ENCODE measurements at places on chromosomes 2 and 18. TPM values are rescaled to one million over a fixed set of nuclear protein-coding genes. Genes with fewer than 3 reads are reported as not detected.

- peak; percentile 89 for DNase-seq
Observed at GRCh38 chr2:110101280-110101844, 14.3 kb downstream of the MALL start.

The VAMP5 gene
- total RNA-seq, result 63.6 TPM

The CACNB4 gene
- 4.8 TPM for total RNA-seq

GRCh38 chr2:184141866-184142265 is 456.5 kb upstream of the ZNF804A start:
- no peak for DNase-seq

The PLGLB1 gene
- total RNA-seq, result not detected

DNA sequence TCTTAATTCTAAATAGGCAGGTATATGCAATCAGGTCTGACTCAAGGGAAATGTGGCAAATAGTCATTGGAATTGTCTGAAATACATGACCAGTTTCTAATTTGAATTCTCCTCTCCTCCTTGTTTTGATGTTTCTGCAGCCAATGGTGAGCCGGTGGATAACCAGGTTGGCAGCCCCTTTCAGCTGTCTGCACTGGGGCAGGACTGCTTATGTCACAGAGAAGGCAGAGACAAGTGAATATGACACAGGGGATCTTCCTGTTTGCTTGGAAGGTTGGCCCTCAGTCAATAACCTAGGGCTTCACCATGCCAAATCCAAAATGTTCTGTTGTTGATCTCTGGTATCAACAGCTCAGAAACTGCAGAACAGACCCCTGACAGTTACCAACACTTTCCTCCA is 12.1 kb downstream of the MYT1L start:
- no peak for DNase-seq

The ST6GAL2 gene
- not detected for total RNA-seq

DNA sequence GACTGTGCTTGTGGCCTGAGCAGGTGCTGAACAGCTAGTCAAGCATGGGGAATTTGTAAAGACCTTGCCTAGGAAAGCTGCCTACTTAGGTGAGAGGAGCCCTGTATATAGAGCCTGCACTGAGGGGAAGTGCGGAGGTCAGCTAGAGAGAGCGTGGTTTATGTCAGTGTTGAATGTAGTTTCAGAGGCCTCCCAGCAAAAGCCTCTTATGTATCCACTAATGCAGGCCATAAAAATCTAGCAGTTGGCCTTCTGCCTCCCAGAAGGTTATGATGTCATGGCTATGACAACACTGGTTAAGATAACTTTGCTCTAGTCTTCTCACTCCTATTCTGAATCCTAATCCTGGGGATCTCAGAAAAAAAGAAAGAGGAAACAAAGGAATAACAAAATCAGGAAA is 88.9 kb downstream of the ASXL3 start:
- no peak for DNase-seq

DNA sequence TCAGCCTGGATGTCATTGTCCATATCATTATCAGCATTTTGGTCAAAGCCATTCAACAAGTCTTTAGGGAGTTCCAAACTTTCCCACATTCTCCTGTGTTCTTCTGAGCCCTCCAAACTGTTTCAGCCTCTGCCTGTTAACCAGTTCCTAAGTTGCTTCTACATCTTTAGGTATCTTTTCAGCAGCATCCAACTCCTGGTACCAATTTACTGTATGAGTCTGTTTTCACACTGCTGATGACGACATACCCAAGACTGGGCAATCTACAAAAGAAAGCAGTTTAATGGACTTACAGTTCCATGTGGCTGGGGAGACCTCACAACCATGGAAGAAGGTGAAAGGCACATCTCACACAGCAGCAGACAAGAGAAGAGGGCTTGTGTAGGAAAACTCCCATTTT is 94.2 kb downstream of the GULP1 start:
- DNase-seq, result no peak

The ABCG8 gene
- not detected for total RNA-seq

- DNase-seq, result no peak
Observed at GRCh38 chr18:36821681-36822080, 7.1 kb downstream of the TPGS2 start.

- DNase-seq, result peak; percentile 64
Observed at GRCh38 chr18:61893971-61894750, 1.4 kb upstream of the RNF152 start.

- no peak for DNase-seq
Observed at GRCh38 chr18:73528066-73528465, 619.6 kb downstream of the FBXO15 start.

The SH3RF3 gene
- total RNA-seq, result 15.3 TPM

GRCh38 chr2:27370816-27371620 is 602 bp downstream of the SNX17 start:
- no peak for DNase-seq

The KCNS3 gene
- total RNA-seq, result 20.8 TPM

- no peak for DNase-seq
Observed at GRCh38 chr2:190529486-190530247, 4.9 kb downstream of the NEMP2 start.

DNA sequence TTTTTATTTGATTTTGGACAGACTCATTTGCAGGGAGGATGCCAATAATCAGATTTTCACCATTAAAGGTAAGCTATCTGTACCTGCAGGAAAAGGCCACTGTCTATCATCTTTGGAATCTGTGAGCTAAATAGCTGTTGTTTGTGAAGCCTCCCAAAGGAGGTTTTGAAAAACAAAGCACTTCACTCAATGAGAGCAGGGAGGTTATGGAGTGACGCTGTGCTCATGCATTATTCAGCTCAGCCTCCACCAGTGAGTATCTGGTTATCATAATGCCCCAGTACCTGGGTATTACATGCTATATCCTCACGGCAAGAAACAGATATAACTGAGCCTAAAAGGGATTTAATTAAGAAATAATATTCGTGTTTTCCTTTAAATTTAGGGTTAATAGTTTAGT is 189.6 kb upstream of the PIK3C3 start:
- no peak for DNase-seq

DNA sequence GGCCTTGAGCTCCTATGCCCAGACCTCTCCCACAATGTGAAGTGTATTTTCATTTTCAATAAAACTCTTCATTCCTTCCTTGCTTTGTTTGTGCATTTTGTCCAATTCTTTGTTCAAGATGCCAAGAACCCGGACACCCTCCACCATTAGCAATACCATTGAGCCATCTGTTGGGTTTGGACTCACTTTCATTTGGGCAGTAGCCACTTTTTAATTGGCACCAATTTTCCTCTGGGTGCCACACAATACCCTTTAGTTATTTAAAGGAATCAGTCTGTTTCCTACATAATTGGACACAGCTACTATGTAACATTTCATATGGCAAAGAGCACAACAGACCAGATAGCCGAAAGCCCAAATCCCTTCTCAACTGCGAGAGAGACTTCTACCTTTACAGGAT is 22.5 kb upstream of the SLC35G4 start:
- DNase-seq, result no peak

- DNase-seq, result no peak
Observed at GRCh38 chr2:120852200-120852815, 116.6 kb downstream of the GLI2 start.

- no peak for DNase-seq
Observed at GRCh38 chr18:79139206-79139605, 70.0 kb downstream of the ATP9B start.

DNA sequence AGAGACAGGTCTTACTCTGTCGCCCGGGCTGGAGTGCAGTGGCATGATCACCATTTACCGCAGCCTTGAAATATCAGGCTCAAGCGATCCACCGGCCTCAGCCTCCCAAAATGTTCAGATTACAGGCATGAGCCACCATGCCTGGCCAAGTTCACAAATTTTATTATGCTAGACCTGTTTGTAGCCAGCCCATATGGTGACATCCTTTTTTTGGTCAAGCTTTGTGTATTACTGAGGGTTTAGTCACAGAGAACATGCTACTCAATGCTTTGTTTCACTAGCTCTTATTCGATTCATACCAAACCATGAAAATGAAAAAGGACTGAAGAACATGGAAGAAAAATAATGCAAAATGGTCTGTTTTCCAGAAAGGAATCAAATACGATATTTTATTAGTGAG is 41.4 kb downstream of the DGKD start:
- no peak for DNase-seq

- no peak for DNase-seq
Observed at GRCh38 chr2:217330647-217331046, 470.8 kb upstream of the TNP1 start.

DNA sequence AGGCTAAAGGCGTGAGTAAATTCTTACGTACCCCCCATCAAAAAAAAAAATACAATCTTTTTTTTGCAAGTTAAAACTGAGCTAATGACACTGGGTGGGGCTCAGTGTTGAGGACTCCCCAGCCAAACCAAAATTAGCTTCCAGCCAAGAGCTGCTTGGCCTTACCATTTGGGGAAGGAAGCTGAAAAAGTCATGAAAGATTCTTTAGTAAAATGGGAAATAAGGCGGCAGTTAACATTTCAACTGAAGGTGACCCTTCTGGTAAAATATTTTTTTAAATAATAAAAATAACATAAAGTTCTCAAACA is 16.4 kb downstream of the SMAD7 start:
- DNase-seq, result no peak

The SCN2A gene
- total RNA-seq, result 2.1 TPM

The MAL gene
- total RNA-seq, result 200 TPM

GRCh38 chr2:137826373-137827372 is 137.6 kb upstream of the HNMT start:
- no peak for DNase-seq

The CYTIP gene
- total RNA-seq, result 7.7 TPM

- DNase-seq, result no peak
Observed at GRCh38 chr2:129766374-129766993, 213.0 kb upstream of the RAB6C start.

DNA sequence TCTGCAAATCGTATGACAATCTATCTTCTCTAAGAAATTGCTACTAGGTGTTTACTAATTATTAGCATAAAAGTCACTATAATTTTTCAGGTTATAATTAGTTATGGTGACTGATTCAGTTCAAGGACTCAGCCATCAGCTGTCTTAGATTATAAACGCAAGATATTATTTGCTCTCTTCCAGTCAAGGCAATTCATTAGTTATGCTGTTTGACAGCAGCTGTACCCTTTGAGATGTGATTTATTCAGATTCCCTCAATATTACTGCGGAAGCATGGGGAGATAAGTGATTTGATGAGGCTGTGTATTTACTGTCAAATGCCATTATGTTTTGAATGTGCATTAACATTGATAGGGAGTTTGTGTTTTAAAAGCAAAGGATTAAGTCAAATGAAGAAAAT is 558.9 kb upstream of the FSIP2 start:
- DNase-seq, result no peak

The DLX1 gene
- 0.44 TPM for total RNA-seq

DNA sequence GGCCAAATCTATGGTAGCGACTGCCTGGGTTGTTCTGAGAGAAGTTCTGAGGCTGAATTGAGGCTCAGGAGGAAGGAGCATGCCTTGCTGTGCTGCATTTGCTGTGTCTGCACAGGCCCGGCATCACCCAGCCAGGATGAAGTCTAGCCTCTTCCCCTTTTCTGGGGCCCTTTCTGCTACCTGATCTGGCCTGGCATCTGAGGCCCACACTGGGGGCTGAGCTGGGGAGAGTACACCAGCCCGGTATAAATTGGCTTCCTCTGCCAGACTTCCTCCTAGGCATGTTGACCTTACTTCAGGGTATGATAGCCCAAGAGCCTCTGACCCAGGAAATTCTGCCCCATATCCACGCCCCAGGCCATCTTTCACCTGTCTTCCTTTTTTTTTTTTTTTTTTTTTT is 30.0 kb downstream of the MRPL35 start:
- DNase-seq, result no peak

The SLC25A52 gene
- total RNA-seq, result not detected

- DNase-seq, result no peak
Observed at GRCh38 chr18:3830604-3831003, 380.6 kb downstream of the TGIF1 start.

DNA sequence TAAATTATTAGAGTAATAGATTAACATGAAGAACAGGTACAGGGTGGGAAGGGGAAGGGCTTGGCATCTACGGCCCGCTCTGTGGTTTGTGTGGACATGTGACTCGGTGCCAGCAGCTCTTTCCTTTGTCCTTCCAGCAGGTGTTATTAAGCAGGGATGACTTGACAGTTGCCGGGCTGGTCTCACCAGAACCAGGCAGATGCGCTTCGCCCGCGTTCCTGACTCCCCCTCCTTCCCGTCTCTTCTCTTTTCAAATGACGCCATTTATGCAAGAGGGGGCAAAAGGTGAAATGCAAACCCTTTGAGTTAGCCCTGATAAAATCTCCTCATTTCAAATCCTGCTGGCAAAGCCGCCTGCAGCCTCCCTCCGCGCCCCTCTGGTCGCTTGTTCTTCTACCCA is 38.9 kb upstream of the MGAT4A start:
- no peak for DNase-seq

The CCL20 gene
- total RNA-seq, result not detected

The GALNT13 gene
- total RNA-seq, result 1.3 TPM

DNA sequence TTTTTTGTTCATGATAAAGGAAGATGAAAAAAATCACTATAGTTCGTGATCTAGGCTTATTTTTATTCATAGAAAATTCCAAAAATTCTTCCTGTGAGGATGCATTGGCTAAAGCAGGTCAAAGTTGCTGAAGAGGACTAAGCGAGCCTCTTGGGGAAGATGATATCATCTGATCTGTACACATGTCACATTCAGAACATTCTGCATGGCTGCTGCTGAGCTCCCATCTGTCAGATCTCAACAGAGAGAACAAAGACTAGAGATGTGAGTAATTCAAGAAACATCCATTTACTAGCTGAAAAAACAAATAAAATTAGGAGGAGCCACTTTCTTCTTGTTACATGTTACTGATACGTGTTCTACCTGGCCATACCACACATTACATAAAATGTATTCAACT is 518.6 kb upstream of the FSIP2 start:
- DNase-seq, result no peak

- no peak for DNase-seq
Observed at GRCh38 chr2:69601179-69601612, 42.3 kb downstream of the AAK1 start.

The INO80B gene
- 39.0 TPM for total RNA-seq
